ENCODE measurements at places on chromosomes 13 and 19.

- no peak for DNase-seq
Measured at GRCh38 chr13:21825186-21825585, 154.3 kb downstream of the FGF9 start.

- DNase-seq = peak; percentile 76
Measured at GRCh38 chr19:17488593-17489391, 18.5 kb downstream of the SLC27A1 start.

GRCh38 chr13:101941095-101941783 lies 460.6 kb downstream of the FGF14 start:
- DNase-seq = no peak

DNA sequence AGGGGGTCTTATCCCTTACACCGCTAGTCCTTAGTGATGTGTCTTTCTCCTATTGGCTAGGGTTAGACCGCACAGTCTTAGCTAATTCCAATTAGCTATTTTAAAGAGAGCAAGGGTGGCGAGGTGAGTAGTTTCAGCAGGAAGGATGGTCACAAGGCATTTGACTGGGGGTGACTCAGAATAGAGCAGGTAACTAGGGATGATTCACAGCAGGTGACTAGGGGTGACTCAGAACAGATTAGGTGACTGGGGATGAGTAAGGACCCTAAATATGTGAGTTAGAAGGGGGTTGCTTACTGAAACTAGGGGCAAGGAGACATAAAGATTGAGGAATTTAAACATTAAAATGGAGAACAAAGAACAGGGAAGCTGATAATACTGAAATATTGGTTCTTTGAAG lies 64.3 kb downstream of the ZNF66 start:
- DNase-seq = no peak

GRCh38 chr19:16470911-16471811 lies 609 bp downstream of the EPS15L1 start:
- peak; percentile 29 for DNase-seq

DNA sequence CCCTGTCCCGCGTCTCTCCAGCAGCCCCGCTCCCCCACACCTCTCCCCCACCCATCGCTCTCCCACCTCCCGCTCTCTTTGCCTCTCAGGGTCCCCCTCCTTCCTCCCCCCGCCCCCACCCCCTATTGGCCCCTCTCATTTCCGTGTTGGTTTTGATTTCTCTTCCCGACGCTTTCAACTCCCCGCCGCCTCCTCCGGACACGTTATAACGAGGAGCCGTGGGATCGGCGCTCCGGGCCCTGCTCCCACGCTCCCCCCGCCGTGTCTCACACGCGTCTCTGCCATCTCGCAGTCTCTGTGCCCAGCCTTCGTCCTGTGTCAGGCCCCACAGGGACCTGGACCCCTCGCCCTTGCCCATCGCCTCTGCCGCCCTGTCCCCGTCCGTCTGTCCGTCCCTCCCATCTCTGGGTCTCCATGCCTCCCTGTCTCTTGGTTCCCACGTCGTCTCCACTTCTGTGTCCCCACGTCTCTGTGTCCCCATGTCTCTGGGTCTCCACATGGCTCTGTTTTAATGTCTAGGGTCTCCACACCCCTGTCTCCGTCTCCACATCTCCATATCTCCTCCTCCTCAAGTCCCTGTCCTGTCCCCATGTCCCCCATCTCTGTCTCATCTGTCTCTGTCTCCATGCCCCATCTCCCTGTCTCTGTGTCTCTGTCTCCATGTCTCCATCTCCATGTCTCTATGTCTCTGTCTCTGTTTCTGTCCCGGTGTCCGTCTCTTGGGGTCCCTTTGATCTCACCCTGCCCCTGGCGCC lies 13.1 kb downstream of the ERFL start:
- no peak for DNase-seq

- no peak for DNase-seq
Measured at GRCh38 chr13:75418997-75419396, 63.0 kb downstream of the TBC1D4 start.

DNA sequence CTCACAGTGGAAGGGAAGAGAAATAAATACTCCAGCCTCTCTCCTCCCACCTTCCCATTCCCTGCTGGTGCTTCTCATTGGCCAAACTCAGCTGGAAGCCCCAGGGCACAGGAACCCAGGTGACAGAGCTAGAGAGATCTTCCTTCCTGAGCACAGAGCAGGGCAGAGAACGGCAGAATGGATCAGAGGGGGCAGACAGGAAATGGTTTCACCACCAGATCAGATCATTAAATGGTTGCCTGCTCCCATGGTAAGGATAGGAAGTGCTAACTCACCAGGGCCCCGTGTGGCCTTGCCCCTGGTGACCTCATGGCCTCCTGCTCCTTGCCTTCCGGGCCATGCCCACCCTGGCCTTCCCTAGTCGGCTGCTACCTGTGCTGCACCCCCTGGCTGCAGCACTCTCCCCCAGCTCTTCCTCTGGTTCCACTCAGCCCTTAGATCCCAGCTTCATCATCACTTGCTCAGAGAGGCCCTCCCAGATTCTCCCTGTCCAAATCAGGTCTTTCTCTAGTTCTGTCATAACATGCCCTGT lies 108.7 kb downstream of the DPF1 start:
- DNase-seq = no peak

- no peak for DNase-seq
Measured at GRCh38 chr13:34467450-34468083, 474.5 kb upstream of the NBEA start.

DNA sequence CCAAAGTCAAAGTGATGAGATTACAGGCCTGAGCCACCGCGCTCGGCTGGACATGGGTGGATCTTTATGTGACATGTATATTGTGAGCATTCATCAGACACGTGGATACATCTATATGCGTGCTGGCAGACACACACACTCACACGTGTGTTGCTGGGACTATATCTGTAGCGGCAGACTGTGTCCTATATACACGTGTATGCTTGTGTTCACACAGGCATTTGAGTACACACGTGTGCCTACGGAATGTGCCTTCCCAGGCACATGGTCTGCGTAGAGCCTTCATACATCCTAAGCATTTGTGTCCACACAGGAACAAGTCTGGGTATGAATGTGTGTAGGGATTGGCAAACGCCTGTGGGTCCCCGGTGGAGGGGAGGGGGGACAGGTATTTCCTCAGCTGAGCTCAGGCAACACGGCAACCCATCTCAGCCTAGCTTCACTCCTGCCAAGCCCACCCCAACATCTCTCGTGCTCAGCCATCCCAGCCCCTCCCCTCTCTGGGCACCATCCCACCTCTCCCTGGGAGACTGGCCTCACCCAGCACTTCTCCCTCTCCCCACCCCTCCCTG lies 2.6 kb downstream of the UNC13A start:
- DNase-seq = no peak

GRCh38 chr13:20988909-20989655 lies 72.3 kb downstream of the LATS2 start:
- DNase-seq = no peak

- no peak for DNase-seq
Measured at GRCh38 chr13:100387416-100387815, 201.2 kb downstream of the GGACT start.

GRCh38 chr19:5775668-5776309 lies 8.8 kb downstream of the PRR22 start:
- no peak for DNase-seq

- peak; percentile 69 for DNase-seq
Measured at GRCh38 chr19:9586764-9587163, 2.5 kb upstream of the ZNF121 start.

GRCh38 chr13:22320991-22321390 lies 650.1 kb downstream of the FGF9 start:
- DNase-seq = no peak

DNA sequence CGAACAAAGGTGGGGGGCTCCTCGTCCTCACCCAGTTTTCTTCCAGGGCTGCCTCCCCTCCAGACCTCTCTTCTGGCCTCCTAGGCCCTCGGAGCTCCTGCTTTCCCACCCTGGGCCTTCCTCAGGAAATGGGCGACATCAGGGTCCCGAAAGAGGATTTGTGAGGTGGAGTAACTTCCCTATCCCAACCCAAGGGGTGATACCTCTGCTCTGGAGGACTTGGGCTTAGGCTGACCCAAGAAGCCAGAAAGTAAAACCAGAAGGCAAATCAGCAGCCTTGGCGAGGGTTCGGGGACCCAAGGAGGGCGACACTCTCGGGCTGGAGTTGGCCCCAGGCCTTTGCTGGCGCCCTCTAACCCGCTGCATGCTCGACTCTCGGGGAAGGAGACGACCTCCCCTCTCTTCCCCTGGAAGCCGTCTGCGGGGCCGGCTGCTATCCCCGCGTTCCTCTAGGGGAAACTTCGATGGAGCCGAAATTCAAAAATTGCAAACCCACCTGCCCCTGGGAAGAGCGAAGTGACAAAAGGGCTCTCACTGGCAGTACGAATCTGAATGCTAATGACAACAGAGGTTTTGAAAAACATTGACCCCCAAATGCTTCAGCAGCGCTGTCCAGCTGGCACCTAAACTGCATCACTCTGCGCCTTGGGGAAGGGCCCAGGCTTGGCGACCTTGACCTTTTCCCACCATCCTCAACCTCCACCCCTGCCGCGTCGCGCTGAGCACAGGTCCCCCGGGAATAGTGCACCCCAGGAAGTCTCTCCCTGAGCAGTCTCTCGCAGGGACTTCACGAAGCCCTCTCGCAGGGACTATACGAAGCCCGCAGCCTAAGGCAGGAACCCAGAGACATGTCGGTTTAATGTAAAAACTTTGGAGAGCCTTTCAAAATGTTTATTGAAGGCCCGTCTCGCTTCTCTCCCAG lies 2.4 kb downstream of the PDX1 start:
- no peak for DNase-seq

GRCh38 chr13:86559901-86560300 lies 760.7 kb upstream of the SLITRK6 start:
- no peak for DNase-seq

- DNase-seq = no peak
Measured at GRCh38 chr19:10193790-10194499, 808 bp downstream of the DNMT1 start.

- no peak for DNase-seq
Measured at GRCh38 chr19:1854542-1855039, 6.3 kb upstream of the REXO1 start.

GRCh38 chr13:44305917-44306370 lies 67.7 kb upstream of the SERP2 start:
- no peak for DNase-seq

GRCh38 chr13:34107806-34108205 lies 289.9 kb downstream of the RFC3 start:
- no peak for DNase-seq

GRCh38 chr13:39982745-39983144 lies 327.3 kb downstream of the COG6 start:
- no peak for DNase-seq

GRCh38 chr19:35806597-35806996 lies 6.0 kb downstream of the PRODH2 start:
- no peak for DNase-seq

- peak; percentile 89 for DNase-seq
Measured at GRCh38 chr19:35124098-35125060, 8.8 kb downstream of the FXYD3 start.

GRCh38 chr19:37966211-37966661 lies 59.2 kb downstream of the SIPA1L3 start:
- no peak for DNase-seq
